ENCODE measurements at places on chromosomes 11 and 22. TPM values are rescaled to one million over a fixed set of nuclear protein-coding genes. Genes with fewer than 3 reads are reported as not detected.
A peak's percentile ranks its signal among the peaks of the same experiment; 100 is the strongest.

The OR56A1 gene
- total RNA-seq: 0.09 TPM

The TSPAN18 gene
- 63.2 TPM for total RNA-seq

The OLFML1 gene
- total RNA-seq: 11.2 TPM

- DNase-seq: peak; percentile 41
Observed at GRCh38 chr11:57116654-57117053, 65.1 kb upstream of the LRRC55 start.

Data from mucosa of descending colon (tissue), 3 donors.